ENCODE measurements at places on chromosomes 1 and 21.
A peak's percentile ranks its signal among the peaks of the same experiment; 100 is the strongest.

DNA sequence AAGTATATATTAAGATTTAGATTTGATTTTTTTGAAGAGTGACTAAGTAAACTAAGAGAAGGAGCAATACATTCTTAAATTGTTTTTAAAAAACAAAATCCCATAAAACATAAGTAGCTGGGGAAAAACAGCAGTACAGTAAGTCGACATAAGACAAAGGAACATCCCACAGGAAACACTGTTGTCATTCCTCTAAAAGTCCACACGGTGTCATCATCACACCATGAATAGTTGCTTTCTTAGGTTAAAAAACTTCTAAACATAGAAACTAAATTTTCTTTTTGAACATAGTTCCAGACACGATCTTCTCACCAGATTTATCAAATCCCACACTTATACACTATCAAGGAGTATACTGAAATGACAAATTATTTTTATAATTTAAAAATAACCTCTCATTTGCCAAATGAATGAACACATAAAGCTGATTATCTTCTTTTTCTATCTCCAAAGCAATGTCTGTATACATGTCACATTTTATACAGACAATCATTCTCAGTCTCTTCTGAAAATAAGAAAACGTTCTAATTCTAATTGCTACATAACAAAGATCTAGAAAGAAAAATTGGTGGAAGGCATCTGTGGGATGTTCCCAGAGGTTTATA, 15.8 kb downstream of the ODF2L start:
- no peak overlapping the region for H3K27ac ChIP-seq
- DNase-seq: no peak
- H3K36me3 ChIP-seq: no peaks in the 10 kb centered on the region
- H3K4me1 ChIP-seq: no peaks in the 10 kb centered on the region

DNA sequence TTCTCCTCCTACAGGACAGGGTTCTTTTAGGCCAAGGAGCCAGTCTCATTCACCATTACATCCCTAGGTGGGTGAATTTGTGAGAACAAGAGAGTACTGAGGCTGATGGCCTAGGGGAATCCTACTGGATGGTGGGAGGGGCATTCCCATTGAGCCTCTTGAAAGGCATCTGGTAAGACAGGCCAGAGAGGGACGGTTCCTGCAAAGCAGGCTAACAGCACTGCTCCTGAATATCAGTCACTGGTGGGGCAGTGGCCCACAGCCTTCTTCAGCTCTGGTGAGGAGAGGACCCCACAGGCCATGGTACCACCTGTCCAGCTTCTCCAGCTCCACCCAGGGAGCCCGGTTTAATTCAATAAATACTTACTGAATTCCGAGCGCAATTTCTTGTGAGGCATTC, 125.9 kb upstream of the EDN2 start:
- no peak overlapping the region for H3K27ac ChIP-seq
- peak; percentile 43 for DNase-seq
- peaks cover 16% of the 10 kb centered on the region for H3K4me1 ChIP-seq
- no peaks in the 10 kb centered on the region for H3K36me3 ChIP-seq

DNA sequence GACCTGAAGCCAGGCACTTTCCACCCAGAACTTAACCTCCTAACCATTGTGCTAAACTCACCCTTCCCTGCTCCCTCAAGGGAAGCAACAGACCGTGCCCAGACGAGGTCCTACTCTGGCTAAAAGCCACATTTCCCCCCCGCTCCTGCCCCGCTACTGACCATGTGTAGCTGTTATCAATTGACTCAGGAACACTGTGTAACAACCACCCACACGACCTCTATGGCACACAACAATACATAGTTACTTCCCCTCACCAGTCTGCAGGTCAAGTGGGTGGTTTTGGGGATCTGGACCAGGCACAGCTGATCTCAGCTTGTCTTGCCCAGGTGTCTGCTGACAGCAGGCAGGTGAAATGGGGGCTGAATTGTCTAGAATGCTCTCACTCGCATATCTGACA, 40.1 kb downstream of the CAMK2N1 start:
- H3K36me3 ChIP-seq: no peaks in the 10 kb centered on the region
- DNase-seq: no peak
- H3K27ac ChIP-seq: no peak overlapping the region
- H3K4me3 ChIP-seq: no peak overlapping the region
- H3K4me1 ChIP-seq: no peaks in the 10 kb centered on the region

DNA sequence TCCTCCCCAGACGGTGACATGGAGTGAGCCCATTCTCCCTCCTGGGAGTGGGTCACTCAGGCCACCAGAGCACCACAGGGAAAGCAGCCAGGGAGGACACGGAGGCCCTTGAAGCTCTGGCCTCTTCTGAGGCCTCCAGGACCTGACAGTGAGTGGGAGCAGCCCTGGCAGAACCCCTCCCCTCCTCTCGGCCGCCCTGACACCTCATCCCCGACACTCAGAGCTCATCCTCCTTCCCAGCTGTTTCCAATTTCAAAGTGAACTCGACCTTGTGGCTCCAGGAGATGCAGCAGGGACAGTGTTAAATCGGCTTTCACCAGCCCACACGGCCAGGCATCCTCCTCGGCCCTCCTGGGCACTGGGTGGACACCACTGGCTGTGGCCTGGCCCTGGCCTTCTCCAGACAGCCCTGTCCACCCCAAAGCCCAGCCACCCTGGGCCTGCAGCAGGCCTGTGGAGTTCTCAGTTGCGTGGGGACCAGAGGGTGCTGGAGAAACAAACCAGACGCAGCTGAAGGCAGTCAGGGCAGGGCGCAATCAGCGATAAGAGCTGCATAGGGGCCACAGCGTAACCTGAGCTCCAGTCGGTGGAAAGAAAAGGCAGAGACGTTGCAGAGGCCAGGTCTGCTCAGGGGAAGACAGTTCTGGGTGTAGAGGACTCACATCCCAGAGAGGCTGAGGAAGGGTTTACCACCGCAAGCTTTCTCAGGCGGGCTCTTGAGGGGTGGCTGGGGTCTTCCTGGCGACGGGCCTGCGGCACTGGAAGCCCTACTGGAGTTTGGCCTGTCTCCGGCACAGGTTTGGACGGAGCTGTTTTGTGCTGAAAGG, 27.1 kb downstream of the FTCD start:
- no peak overlapping the region for H3K27ac ChIP-seq
- H3K4me3 ChIP-seq: no peak overlapping the region
- no peaks in the 10 kb centered on the region for H3K36me3 ChIP-seq
- H3K27me3 ChIP-seq: no peaks in the 10 kb centered on the region
- no peak for DNase-seq

GRCh38 chr1:66374561-66375111, 159.3 kb upstream of the SGIP1 start:
- peak overlapping the region; percentile 31 for H3K27ac ChIP-seq
- DNase-seq: no peak
- H3K4me1 ChIP-seq: peaks cover 26% of the 10 kb centered on the region
- no peak overlapping the region for H3K4me3 ChIP-seq
- no peaks in the 10 kb centered on the region for H3K27me3 ChIP-seq
- H3K36me3 ChIP-seq: no peaks in the 10 kb centered on the region

GRCh38 chr1:1000357-1001056, 610 bp upstream of the HES4 start:
- H3K27ac ChIP-seq: peak overlapping the region; percentile 99
- DNase-seq: no peak
- peak overlapping the region; percentile 73 for H3K4me3 ChIP-seq
- no peaks in the 10 kb centered on the region for H3K27me3 ChIP-seq
